ENCODE measurements at places on chromosomes 4 and X.

- peak; percentile 64 for DNase-seq
Measured at GRCh38 chr4:1792832-1793495, at the start of gene FGFR3. Gene FGFR3, plus strand, starts transcription at chr4:1793293. Its CDS starts 642 bp downstream, at chr4:1793935.

DNA sequence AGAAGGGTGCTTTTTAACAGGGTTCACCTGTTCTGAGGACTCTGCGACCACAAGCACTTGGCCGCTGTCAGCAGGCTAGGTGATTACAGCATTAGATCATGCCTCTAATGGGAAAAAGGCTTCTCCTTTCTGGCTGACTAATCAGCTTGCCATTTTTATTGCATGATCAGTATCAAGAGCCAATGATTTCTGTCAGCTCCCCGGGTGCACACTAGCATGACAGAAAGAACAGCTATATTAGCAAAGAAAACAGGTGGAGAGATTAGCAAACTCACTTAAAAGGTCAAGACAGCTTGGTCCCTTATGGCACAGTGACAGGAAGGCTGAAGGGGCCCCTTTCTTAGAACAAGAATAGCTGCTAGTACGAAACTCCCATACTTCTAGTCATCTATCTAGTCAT lies 170.0 kb downstream of the SMIM20 start:
- DNase-seq, result peak; percentile 55

GRCh38 chr4:128917781-128918180 lies 108.3 kb downstream of the JADE1 start:
- no peak for DNase-seq

- DNase-seq, result no peak
Measured at GRCh38 chr4:6909970-6910339, 329 bp downstream of the TBC1D14 start.

- no peak for DNase-seq
Measured at GRCh38 chrX:152733261-152733975, at the start of the genes CSAG1 and MAGEA12. Gene CSAG1, minus strand, starts transcription at chrX:152733721. Its CDS starts 1,261 bp downstream, at chrX:152732460. Gene MAGEA12, plus strand, starts transcription at chrX:152733757. Its CDS starts 2,405 bp downstream, at chrX:152736162.

- no peak for DNase-seq
Measured at GRCh38 chr4:188550296-188550695, 411.1 kb downstream of the TRIML1 start.

GRCh38 chr4:14272206-14272605 lies 644.7 kb upstream of the BOD1L1 start:
- DNase-seq, result no peak

DNA sequence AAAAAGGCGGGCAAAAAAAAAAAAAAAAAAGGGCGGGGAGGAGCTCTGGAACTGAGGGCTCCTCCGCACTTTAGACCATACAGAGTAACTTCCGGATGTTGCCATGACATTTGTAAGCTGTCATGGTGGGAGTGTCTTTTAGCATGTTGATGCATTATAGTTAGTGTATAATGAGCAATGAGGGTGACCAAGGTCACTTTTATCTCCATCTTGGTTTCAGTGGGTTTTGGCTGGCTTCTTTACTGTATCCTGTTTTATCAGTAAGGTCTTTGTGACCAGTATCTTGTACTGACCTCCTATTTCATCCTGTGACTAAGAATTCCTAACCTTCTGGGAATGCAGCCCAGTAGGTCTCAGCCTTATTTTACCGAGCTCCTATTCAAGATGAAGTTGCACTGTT lies 193.4 kb downstream of the UGT8 start:
- DNase-seq, result no peak

GRCh38 chr4:24912252-24913118 lies at the start of gene CCDC149:
Gene CCDC149, minus strand, starts transcription at chr4:24913042. Its CDS starts 178 bp downstream, at chr4:24912864.
- DNase-seq, result no peak

GRCh38 chr4:107876099-107876498 lies 51.4 kb downstream of the SGMS2 start:
- DNase-seq, result no peak

DNA sequence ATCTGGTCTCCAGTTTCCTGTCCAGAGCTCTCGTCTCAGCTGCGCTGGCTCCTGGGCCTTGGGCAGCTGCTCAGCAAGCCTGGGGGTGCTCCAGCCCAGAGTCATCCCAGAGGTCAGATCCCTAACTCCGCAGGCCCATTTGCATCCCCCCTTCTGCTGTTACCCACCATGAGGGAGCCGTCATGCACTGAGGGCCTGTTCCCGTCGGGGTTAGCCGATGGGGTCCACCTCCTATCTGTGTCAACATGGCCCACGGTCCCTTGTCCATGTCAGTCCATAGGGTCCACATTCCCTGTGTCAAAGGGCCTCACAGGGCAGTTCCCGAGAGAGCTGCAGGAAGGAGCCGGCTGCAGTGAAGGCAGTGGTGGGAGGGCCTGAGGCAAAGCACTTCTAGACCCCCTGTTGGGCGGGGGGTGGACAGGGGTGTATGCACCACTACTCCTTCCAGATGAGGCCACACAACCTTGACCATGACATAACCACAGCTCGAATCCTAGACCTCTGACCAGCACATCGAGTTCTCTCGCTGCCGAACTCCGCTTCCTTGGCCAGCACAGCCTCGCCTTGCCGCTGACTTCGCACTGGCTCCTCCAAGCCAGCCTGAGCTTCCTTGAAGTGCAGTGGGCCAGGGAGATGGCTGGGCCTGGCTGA lies 24.9 kb downstream of the WDR1 start:
- no peak for DNase-seq

GRCh38 chr4:51855270-51855669 lies 12.3 kb downstream of the DCUN1D4 start:
- DNase-seq, result no peak

- no peak for DNase-seq
Measured at GRCh38 chr4:147833254-147833653, 101.4 kb downstream of the ARHGAP10 start.

- DNase-seq, result no peak
Measured at GRCh38 chr4:93698686-93699085, 129.9 kb upstream of the ATOH1 start.

- no peak for DNase-seq
Measured at GRCh38 chr4:44668526-44668925, 9.7 kb upstream of the GUF1 start.

DNA sequence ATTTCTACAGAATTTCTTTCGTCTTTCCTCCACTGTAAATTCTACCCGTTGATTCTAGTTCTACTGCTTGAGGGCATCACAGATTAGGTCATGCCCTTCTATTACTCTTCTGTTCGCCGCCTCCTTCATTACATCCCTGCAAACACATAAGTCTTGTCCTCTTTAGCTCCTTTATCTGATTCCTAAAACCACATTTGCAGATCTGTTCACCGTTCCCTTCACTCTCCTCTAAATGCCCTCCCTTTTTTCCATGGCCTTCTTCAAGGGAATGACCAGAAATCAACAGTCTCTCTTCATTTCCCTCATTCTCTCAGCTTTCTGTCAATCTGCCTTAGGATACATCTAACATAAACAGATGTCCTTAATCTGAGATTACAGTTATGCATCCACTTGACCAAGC lies 43.1 kb downstream of the BTC start:
- DNase-seq, result no peak

DNA sequence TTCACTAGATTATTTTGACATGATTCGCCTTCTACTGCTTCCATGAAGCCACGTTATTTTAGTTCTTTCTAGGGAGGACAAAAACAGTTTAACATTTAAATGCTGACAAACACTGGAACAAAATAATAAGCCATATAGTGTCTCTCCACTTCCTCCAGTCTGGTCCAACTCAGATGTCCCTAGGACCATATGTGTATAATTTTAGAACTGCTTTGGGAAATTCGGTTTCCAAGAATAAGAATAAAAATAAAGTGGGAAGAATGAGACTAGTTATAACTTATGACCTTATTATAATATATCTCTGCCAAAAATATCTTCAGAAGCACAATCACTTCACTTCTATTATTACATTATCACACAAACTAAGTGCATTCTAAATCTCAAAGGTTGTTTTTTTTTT lies 164.4 kb upstream of the POF1B start:
- no peak for DNase-seq

- DNase-seq, result no peak
Measured at GRCh38 chrX:155144926-155145325, 71.3 kb upstream of the VBP1 start.

GRCh38 chr4:24871210-24871609 lies 41.6 kb downstream of the CCDC149 start:
- no peak for DNase-seq

DNA sequence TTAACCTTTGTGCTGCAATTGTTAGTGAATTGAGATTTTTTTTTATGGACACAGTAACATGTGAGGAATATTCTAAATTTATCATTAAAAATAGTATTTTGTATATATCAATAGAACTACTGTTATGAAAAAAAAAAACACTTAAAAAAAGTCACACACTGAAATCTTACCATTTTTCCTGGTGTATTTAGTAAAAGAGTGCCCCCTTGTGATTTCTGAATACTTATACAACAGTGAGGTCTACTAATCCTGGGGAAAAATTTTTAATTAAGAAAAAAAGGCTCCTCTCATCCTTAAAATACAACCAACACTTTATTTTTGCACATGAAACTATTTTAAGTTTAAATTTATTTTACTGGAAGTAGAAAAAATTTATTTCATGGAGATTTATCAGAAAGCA lies 56.4 kb upstream of the SPOCK3 start:
- no peak for DNase-seq

DNA sequence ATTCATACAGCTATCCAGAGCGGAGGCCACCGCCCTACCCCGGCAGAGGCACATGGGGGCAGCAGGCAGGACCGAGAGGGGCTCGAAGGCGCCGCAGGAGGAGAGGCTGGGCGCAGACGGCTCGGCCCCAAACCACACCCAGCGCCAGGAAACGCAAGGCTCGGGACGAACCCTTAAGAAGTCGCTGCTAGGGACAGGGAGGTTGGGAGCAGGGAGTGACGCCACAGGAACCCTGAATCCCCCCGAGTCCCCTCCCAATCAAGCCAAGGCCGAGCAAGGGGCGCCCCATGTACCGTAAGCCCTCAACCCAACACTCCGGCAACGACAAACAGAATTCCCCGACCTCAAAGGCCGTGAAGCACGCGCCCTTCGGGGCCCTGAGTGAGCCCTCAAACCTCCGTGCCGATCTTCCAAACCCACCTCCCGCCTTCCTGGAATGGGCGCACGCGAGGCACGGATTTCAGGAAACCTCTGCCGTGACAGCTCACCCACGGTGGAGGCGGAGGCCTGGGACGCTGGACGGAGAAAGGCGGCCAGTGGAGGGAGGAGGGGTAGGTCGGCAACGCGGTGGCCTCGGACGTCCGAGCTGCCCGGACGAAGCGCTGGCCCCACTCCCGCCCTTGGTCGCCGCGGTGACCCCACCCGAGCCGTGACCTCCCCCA lies 1.8 kb downstream of the ZFYVE28 start:
- DNase-seq, result peak; percentile 38

DNA sequence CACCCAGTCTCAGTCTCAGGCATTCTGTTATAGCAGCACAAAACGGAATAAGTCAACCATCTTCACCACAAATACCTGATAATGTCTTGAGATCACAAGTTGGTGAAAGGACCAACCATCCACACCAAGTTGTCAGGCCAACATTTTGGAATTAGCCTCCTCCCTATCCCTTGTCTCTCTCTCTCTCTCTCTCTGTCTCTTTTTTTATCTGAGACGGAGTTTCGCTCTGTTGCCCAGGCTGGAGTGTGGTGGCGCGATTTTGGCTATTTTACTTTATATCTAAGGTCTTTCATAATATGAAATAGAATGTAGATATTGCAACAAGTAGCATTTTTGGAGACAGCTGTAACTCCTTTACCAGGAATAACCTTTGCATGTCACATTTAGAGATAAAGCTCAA lies 15.7 kb downstream of the ADH1A start:
- DNase-seq, result no peak

GRCh38 chr4:2333356-2333841 lies 71.5 kb upstream of the MXD4 start:
- DNase-seq, result no peak

DNA sequence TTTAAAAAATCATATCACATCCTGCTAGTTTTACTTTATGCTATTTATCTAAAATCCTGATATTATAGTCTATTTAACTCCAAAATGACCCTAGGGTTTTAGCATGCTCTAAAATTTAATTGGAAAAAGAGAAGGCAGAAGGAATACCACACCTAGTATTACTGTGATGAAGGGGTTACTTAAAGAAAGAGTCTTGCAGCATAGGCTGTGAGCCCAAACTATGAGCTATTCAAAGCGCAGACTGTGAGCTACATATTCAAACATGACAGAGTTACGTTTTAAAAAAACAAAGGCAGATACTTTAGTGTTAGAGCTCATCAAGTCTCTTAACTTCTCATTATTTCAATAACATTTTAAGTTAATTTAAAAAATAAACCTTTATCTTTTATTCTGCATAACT lies 247.7 kb upstream of the ETNPPL start:
- no peak for DNase-seq

DNA sequence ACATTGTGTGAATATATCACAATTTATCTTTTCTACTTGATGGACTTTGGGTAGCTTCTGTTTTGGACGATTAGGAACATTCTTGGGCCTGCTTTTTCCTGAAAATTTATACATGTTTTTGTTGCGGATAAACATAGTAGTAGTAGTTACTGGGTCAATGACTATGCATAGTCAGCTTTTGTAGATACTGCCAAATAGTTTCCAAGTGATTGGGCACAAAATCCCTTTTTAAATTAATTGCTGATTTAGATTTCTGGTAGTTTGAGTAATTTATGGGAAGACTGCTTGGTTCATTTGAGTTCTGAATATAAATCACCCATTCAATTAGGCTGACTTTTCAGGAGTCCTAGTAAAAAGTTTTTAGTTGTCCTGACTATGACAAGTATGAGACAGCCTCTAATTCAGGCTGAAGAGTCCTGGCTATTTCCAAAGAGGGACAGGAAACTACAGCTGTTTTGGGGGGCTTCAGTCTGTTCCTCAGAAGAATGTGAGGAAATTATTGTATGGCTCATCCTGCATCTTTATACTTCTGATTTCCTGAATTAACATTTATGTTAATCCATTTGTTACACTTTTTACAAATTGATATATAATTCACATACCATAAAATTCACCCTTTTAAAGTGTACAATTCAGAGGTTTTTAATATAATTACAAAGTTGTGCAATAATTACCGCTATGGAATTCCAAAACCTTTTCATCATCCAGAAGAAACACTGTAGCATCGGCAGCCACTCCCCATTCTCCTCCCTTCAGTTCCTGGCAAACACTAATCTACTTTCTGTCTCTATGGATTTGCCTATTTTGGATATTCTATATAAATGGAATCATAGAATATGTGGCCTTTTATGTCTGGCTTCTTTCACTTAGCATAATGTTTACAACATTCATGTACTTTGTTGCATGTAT lies 14.2 kb downstream of the LRP2BP start:
- no peak for DNase-seq

DNA sequence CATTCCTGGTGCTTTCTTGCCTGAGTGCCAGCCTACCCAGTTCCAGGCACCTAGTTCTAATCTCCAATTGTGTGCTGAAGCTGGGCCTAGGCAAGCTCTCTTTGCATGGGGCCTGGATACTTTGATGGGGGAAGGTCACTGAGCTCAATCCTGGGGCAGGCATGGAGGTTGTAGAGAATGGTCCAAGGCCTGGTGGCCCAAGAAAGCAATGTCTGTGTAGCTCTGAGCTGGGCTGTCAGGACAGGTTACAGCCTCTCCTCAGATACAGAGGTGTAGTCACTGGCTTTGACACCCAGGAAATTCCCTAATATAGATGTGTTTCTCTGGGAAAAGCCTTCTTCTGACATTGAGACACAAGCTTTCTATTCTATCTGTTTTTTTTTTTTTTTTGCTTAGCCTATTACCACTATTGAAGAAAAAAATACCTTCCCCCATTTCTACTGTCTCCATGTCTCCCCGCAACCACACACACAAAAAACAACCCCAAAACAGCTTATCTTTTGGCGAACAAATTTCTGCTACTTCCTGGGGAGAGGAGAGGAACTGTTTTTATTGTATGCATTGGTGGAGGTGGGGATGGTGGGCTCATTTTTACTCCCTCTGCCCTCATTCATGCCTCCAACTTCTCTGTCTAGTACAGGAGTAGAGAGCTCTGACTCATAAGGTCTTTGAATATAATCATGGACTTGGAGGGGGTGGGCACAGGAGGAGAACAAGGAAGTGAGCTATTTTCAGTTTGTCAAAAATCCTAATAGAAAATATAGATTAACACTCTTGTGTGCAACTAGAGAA lies 66.7 kb upstream of the DHX15 start:
- DNase-seq, result no peak

Data from activated T-cell treated with anti-CD3 and anti-CD28 coated beads, Interleukin-2, amount 50 U/mL, for 48 hours (primary cell).